NCI-H2107 (cell line): ENCODE measurements at places on chromosomes 4 and X.

- no peak for DNase-seq
Measured at GRCh38 chr4:151489462-151490203, 80.7 kb downstream of the FHIP1A start.

DNA sequence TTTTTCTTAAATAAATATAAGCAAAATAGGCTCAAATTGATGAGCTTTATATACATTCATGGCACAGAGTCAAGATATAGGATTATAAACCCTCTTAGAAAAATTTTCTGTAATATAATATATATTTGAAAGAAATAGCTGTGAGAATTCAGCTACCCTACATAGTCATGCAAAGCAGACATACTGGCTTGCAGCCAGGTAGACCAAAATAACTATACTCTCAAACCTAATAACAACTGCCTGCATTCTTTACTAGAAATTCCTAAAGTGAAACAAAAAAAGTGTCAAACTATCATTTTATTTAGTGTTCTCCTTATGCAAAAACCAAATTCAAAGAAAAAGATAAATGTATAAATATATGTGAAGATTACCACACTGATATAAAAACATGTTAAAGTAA lies 1390.2 kb downstream of the C4orf33 start:
- DNase-seq = no peak

GRCh38 chr4:146343199-146343598 lies 128.9 kb downstream of the REELD1 start:
- no peak for DNase-seq

DNA sequence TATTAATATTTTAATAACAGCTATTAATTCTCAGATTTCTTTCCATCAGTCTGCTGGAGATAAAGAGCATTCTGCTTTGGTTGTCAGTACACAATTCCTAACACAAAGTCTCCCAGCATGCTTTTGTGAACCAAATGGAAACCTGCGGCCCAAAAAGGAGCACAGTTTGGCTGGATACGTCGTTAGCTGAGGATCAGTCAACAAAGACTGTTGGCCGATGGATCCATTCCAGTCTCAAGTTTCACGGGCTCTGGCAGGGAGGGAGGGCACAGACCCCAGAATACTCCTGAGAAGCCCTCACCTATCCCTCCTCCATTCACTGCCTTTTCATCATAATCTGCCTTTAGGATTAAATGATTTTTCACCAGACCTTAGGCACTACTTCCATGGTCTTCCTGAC lies 26.3 kb upstream of the PRSS48 start:
- no peak for DNase-seq
